Stimulated activated CD4-positive, alpha-beta T cell treated with anti-CD3 and anti-CD28 coated beads, TNF-alpha, amount 100 ng/mL, for 4 hours (primary cell): ENCODE measurements at places on chromosomes 11 and 22.

DNA sequence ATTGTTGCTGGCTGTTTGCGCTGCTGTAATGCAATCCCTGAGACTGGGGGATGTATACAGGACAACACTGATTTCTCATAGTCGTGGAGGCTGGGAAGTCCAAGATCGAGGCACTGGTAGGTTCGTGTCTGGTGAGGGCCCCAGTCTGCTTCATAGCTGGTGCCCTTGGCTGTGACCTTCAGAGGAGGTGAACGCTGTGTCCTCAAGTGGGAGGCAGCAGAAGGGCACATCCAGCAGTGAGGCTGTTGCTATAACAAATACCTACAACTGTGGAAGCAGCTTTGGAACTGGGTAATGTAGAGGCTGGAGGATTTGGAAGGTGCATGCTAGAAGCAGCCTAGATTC is 21.3 kb downstream of the KRTAP5-5 start:
- no peak for DNase-seq

DNA sequence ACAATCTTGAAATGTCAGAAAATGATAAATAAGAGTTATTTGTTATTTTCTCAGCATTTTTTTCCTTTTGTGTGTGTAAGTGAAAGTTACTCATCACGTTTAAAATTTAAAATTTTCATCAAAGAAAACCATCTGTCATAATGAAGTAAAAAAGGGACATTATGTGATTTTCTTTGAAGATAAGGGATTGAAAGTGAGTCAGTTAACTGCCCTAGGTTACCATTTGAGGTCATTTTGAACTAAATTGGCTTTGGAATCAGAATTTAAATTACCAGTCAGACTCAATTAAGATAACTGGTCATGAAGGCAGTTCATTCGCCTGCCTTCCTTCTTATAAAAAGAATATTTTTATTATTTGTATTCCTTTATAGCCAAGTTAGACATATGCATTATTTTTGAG is 14.3 kb downstream of the NCAM1 start:
- no peak for DNase-seq

- no peak for DNase-seq
These were observed 17.0 kb downstream of the HMGXB4 start for GRCh38 chr22:35274154-35274871.

GRCh38 chr11:107040433-107041087 is 22.3 kb upstream of the GUCY1A2 start:
- no peak for DNase-seq

GRCh38 chr11:19973136-19973635 is 187.1 kb downstream of the DBX1 start:
- no peak for DNase-seq

- no peak for DNase-seq
These were observed 8.4 kb downstream of the PPME1 start for GRCh38 chr11:74179234-74180052.

DNA sequence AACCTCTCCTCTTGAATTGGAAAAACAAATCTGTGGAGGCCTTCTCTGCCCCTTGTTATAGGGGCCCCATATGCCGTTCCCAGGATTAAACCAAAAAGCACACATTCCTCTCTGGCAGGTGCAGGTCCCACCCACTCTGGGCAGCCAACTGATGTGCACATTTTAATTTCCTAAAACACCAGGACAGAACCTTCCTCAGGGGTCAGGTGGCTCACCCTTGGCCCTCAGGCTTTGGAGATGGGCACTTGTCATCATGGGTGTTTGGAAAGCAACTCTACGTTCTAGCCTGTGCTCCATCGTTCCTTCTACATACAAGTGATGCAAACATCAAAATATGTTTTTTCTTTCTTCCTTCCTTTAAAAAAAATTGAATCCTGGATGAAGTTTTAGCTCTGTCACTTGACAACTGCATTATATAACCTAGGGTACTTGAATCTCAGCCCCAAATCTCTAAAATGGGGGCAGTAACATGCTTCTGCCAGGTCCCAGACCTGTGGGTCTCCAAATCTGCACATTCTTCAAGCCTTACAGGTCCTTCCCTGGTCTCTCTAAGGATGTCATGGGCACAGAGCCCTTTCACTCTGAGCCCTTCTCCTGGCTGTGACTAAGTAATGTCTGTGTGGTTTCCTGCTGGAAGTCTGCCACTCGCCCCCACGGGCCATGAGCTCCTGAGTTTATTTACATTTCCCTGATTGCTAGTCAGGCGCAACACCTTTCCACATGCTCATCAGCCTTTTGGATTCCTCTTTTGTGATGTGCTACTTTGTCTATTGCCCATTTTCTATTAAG is 43.8 kb downstream of the KCNQ1OT1 start:
- DNase-seq, result no peak

DNA sequence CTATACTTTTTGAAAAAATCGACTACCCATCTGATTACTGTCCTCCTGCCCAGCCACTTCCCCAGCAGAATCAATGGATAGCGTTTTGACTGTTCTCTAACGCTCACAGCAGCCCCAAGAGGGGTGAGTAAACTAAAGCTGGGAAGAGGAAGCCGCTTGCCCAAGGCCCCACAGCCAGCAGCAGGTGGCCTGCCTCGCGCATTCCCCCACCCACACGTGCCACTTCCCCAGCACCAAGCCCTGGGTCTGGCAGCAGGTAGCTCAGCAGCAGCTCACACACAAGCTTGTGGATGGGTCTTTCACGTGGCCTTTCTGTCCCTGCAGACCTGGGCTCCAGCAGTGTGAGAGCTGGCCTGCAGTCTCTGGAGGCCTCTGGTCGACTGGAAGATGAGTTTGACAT is 34.3 kb downstream of the TOM1 start:
- DNase-seq, result no peak

GRCh38 chr11:35815556-35816315 is 128.1 kb upstream of the LDLRAD3 start:
- DNase-seq, result no peak

- DNase-seq, result no peak
These were observed 69.1 kb downstream of the FCHSD2 start for GRCh38 chr11:73072935-73073481.

- DNase-seq, result no peak
These were observed 70.3 kb downstream of the MAML2 start for GRCh38 chr11:96272529-96273222.

GRCh38 chr11:35968386-35969088 is 24.7 kb downstream of the LDLRAD3 start:
- DNase-seq, result no peak

GRCh38 chr11:64081745-64082442 is 46.2 kb downstream of the FLRT1 start:
- no peak for DNase-seq
